ENCODE measurements at places on chromosomes 7 and 10.

DNA sequence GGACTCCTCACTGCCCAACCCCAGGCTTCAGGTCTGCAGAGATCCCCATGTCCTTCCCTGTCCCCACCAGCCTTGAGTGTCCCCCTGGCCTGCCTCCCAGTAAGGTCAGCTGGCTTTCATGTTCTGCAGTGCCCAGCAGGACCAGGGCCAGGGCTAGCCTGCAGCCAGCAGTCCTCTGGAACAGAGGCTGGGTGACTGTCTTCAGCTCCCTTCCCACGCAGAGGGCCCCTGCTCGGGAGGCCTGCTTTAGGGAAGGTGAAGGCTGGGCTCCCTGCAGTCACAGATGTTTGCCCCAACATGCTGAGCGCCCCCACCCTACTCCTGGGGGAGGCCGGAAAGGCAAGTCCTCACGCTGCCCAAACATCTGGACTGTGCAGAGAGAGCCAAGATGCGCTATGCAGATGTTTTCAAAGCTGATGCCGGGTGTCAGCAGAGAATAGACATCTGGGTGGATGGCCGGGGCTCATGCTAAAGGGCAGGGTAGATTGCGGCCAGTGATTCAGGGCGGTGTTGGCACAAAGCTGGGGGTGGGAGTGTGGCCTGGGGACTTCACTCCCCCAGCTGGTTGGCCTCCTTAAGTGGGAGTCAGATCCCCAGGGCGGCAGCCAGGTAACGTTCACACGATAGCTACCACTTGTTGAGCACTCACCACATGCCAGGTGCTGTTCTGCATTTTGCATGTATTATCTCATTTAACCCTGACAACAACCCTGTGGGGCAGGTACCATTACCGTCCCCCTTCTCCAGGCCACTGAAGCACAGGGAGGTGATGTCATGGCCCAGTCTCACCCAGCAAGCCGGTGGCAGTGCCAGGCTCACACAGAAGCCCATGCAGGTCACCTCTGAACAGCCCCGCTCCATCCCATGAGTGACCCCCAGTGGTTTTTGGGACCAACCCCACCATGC lies 71.2 kb upstream of the COL13A1 start:
- DNase-seq, result peak; percentile 57

- no peak for DNase-seq
Measured at GRCh38 chr7:98217623-98218582, 6.7 kb downstream of the BHLHA15 start.

DNA sequence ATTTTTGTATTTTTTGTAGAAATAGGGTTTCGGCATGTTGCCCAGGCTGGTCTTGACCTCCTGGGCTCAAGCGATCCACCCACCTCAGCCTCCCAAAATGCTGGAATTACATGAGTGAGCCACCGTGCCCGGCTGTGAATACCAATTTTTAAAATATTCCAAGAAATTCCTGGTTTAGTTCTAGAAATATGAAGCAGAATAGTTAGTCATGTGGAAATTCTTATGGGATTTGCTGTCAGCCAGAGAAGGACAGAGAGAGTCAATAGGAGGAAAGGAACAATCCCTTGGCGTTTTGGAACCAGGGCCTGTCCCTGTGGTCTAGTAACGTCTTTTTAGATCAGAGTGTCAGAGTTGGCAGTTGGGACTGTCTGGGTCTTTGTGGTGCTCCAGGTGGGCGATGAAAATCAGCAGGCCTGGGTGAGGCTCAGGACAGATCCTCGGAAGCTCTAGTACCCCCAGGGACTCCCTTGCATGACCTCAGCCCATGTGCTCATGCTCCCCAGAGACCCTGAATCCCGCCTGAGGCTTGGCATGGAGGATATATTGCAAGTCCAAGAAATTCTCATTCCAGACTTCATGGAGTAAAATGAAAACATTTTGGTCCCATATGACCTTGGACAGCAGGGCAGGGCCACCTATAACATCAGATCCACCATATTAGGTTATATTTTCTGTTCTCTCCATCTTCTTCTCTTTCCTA lies 7.8 kb downstream of the NODAL start:
- peak; percentile 22 for DNase-seq

GRCh38 chr10:72702868-72703581 lies 11.1 kb downstream of the MCU start:
- DNase-seq, result no peak

GRCh38 chr10:131242007-131242406 lies 69.5 kb downstream of the TCERG1L start:
- no peak for DNase-seq

GRCh38 chr7:28815369-28815927 lies 142.7 kb downstream of the TRIL start:
- peak; percentile 73 for DNase-seq

DNA sequence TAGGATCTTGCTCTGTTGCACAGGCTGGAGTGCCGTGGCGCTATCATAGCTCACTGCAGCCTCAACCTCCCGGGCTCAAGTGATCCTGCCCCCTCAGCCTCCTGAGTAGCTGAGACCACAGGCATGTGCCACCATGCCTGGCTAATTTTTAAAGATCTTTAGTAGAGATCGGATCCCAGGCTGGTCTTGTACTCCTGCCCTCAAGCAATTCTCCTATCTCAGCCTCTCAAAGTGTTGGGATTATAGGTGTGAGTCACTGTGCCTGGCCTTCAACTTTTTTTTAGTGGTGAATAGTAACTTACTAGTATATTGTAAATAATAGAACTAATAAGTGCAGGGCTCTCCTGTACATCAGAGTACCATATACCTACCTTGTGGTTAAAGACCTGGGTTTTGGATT lies 52.1 kb upstream of the LMTK2 start:
- DNase-seq, result no peak

DNA sequence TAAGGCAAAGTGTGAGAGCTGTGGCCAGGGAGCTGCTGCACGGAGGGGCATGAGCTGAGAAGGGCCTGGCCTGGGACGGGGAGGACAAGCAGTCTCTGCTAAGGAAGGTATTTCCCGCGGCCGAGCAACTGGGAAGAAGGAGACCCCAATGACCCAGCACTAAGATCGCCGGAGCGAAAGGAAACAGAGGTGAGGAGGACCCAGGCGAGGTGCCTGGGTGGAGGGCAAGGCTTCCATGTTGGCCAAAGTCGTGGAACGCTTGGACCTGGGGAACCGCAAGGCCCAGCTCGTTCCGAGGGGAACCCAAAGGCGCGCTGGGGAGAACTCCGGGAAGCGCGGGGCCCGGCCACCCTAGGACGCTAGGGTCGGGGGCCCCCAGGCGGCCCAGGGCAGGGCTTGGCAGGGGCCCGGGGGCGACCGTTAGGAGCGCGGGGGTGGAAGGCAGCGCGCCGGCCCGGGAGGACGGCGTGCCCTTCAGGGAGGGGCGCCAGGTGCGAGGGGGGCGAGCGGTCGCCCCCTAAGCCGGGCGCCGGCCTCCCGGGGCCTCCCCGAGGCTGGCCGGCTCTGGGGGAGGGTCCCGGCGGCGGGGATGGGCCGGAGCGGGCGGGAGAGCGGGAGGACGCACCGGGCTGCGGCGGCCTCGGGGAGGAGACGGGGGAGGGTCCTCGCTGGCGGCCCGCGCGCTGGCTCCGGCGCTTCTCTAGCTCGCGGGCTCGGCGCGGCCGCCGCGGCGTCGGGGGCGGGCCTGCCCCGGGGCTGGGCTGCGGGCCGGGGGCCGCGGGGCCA lies 545 bp downstream of the GIGYF1 start:
- DNase-seq, result peak; percentile 57

DNA sequence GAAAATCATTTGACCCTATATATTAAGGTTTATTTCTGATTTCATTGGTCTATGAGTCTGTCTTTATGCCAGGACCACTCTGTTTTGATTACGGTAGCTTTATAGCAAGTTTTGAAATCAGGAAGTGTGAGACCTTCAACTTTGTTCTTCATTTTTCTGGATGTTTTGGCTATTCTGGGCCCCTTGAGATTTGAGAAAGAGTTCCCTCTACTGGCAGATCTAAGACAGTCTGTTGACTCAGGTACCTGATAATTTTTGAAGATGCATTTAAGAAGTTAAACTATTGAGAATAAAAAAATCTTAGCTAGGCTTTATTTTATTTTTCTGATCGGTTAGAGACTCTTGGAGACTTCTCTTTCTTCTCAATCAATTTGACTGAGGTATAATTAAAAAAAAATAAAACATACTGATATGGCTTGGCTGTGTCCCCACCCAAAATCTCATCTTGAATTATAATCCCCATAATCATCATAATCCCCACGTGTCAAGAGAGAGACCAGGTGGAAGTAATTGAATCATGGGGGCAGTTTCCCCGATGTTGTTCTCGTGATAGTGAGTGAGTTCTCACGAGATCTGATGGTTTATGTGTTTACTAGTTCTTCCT lies 209.2 kb downstream of the SNX10 start:
- peak; percentile 3 for DNase-seq

DNA sequence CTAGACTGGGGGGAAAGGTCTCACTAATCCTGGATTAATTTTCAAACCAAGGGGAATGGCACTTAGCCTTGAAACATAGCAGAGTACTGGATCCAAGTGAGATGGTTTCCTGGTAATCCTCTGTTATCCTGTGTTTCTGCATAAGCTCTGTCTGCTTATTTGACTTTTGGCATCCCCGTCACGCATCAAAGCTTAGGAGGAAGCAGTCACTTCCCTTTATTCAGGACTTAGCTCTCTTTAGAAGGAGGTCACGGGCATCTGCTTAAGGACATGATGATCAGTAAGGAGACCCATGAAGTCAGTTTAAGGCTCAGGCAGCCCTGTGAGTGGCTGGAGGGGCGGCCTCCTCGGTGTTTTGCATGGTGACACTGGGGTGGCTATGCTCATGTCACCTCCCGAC lies 30.0 kb downstream of the TSPAN15 start:
- DNase-seq, result no peak

GRCh38 chr7:66720561-66720960 lies 20.0 kb upstream of the RABGEF1 start:
- no peak for DNase-seq

GRCh38 chr10:98567391-98568133 lies 120.8 kb upstream of the HPS1 start:
- DNase-seq, result no peak

DNA sequence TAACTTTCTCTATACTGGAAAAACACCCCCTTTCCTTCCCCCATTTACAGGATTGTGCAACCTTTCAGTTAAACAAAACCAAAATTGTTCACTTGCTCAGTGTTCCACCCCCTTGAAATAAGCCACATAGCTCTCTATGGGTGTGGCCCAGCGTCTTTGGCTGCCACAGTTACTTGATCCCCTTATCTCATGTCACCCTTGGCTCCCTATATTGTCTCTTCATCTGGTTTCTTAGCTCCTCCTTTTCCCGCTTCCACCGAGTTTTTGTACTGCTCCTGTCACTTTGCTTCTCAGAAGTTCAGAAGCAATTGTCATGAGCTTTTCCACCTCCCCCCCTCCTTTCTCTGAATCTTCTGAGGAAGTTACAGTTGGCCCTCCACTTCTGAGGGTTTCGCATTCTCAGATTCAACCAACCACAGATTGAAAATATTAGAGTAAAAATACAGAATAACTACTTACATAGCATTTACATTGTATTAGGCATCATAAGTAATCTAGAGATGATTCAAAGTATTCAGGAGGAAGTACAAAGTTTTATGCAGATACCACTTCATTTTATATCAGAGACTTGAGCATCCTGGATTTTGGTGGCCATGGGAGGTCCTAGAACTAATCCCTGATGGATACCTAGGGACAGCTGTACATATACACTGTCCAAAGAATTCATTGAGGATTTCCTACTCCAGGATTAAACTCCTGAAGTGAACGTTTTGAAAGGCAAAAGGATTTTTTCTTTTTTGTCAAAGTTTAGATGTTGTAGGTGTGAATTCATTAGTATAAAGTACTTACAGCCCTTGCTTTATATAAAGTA lies 60.4 kb downstream of the ADD3 start:
- peak; percentile 67 for DNase-seq
